ENCODE measurements at places on chromosomes 16 and 17.

DNA sequence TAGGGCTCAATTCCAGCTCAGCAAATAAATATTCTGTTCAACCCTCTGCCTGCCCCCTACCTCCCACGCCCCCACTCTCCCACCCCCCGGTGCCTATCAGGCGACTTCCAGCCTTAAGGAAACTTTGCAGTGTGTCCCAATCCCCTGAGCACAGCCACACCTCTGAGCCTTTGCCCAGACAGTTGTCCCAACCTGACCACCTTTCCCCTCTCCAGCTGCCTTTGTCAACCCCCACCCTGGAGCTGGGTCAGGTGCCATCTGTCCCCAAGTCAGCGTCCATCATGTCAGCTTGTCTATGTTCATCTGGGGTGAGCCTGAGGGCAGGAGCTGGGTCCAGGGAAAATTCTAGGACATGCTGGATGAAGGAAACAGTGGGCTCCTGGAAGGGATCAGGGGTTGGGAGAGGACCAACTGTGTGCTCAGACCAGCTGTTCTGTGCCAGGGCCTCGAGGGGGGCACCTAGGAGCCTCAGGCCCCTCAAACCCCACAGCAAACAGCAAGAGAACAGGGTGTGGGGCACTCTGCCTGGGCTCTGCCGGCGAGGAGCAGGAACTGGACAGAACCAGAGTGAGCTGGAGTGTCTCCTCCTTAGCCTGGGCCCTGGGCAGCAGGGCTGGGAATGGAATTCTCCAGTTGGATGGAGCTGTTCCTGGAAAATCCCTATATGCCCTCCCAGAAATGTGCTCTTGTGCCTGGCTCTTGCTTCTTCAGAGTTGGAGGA, 17.8 kb downstream of the CDH16 start:
- DNase-seq = no peak

GRCh38 chr17:9520649-9521048, 55.0 kb downstream of the STX8 start:
- no peak for DNase-seq

DNA sequence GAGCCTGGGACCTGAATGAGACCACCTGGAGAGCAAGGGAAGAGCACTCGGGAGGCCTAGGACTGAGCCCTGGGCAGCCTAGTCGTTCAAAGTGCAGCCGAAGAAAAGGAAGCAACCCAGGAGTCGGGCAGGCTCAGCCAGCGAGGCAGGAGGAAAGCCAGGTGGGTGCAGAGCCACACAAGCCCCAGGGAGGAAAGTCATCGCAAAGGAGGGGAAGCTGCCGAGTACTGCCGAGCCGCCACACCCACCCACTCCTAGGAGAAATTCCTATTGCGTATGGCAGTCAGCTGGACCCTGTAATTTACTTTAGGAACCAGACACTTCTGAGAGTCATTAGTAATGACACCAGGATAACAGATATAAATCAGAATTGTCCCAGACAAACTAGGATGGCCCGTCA, 187.6 kb downstream of the KATNIP start:
- DNase-seq = no peak

- no peak for DNase-seq
These were observed 90.1 kb downstream of the DNAH17 start for GRCh38 chr17:78486946-78487680.

- no peak for DNase-seq
These were observed 727 bp upstream of the MBTPS1 start for GRCh38 chr16:84117494-84117843.

GRCh38 chr17:58356231-58356630, 4.2 kb upstream of the SUPT4H1 start:
- DNase-seq = no peak

DNA sequence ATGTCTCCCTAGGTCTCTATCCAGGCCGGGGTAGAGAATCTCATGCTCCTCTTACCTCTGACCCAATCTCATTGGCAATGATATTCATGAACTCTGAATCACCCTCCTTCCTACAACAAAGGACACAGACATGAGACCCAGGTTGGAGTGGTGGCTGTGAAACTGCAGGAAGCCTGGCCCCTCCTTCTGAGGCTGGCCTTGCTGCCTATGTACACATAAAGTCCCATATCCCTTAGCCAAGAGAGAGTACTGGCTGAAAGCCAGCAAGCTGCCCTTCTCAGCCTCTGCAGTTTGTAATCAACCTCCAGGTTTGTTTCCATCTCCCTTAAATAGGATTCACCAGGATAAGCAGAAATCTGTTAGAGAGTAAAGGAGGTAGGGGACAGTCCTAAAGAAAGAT, 10.6 kb downstream of the AARSD1 start:
- DNase-seq = no peak

- DNase-seq = no peak
These were observed 154.6 kb downstream of the NTN1 start for GRCh38 chr17:9175700-9176467.

DNA sequence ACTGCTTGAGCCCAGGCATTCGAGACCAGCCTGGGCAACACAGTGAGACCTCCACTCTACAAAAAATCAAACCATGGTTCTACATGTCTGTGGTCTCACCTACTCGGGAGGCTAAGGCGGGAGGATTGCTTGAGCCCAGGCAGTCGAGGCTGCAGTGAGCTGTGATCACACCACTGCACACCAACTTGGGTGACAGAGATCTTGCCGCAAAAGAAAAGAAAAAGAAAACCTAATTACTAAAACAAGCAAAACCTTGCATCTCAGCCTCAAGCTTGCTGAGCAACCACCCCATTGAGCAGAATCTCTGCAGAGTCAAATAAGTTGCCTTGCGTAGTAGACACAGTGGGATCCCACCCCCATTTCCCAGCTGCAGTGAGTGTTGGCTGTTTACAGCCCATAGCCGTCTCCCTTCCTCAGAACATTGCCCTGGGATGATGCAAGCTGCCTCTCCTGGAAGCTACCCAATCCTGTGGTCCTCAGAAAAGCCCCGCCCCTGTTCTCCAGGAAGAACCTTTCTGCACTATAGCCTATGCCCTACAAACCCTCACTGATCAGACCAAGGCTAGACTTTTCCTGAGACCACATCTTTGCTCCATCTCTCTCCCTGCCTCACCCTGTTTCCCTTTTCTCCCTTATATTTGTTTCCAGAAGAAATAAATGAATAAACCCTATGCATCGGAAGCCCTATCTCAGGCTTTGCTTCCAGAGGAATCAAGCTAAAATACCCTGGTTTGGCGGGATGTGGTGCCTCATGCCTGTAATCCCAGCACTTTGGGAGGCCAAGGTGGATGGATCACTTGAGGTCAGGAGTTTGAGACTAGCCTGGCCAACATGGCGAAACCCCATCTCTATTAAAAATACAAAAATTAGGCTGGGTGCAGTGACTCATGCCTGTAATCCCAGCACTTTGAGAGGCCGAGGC, 16.7 kb upstream of the ERN2 start:
- peak; percentile 73 for DNase-seq

Data from cardiac fibroblast (primary cell).